ENCODE measurements at places on chromosomes 12 and 14.

DNA sequence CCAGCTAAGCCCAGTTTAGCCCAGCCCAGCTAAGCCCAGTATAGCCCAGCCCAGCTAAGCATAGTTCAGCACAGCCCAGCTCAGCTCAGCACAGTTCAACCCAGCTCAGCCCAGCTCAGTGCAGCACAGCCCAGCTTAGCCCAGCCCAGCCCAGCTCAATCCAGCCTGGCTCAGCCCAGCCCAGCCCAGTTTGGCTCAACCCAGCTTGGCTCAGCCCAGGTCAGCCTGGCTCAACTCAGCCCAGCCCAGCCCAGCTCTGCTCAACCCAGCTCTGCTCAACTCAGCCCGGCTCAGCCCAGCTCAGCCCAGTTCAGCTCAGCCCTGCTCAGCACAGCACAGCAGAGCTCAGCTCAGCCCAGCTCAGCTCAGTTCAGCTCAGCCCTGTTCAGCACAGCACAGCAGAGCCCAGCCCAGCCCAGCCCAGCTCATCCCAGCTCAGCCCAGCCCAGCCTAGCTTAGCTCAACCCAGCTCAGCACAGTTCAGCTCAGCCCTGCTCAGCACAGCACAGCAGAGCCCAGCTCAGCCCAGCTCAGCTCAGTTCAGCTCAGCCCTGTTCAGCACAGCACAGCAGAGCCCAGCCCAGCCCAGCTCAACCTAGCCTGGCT is 330.9 kb downstream of the TMEM121 start:
- DNase-seq, result no peak

- no peak for DNase-seq
These were observed 1.7 kb upstream of the NOS1 start for GRCh38 chr12:117363056-117363662.

DNA sequence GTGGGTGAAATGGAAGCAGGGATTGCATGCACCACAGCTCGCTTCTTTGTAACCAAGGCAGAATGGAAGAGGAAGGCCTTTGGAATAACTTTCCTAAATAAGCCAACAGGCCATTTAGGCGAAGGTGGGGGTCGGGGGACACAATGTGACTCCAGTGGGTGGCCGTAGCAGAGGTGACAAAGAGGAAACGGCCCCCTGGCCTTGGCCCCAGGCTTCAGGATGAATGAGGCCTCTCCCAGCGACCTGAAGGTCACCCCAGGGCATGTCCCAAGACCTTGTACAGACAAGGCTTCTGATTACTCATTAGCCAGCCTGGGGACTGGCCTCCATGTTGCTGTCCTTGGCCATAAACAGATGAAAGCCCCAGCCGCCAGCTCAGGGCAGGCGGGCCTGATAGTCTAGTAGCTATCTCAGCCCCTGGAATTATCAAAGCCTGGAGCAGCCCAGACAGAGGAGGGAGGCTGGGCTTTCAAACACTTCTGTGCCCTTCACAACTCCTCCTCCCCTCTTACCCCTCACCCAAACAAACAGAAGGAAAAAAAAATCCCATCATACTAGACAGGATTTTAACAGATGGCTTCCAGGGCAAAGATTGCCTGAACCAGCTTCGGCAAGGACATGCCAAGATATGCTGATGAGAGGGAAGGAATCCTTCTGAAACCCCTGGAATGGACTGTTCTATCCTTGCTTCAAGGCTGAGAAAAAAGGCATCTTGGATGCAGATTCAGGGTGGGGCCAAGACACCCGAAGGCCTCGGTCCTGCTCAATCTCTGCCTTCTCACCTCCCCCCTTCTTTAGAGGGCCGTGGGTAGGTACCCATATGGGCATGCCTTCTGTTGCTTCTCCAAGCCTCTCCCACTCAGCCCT is 142.3 kb upstream of the PARP11 start:
- DNase-seq, result no peak

DNA sequence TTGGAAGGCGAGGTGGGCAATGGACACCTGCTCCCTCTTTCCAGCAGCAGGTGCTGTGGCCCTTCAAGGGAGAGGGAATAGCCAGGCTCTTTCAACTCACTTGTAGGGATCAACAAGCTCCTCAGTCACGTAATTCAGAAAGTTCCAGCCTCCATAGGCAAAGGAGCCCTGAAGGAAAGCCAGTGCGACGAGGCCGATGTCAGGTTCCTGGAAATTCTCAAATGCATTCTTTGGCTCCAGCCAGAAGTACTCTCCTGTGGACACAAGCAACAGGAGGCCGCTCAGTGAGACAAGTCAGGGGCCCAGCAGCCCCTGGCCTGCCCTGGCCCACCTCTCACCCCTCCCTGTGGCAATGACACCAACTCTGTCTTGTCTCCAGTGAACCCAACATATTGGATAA is 21.3 kb upstream of the CEBPE start:
- no peak for DNase-seq

DNA sequence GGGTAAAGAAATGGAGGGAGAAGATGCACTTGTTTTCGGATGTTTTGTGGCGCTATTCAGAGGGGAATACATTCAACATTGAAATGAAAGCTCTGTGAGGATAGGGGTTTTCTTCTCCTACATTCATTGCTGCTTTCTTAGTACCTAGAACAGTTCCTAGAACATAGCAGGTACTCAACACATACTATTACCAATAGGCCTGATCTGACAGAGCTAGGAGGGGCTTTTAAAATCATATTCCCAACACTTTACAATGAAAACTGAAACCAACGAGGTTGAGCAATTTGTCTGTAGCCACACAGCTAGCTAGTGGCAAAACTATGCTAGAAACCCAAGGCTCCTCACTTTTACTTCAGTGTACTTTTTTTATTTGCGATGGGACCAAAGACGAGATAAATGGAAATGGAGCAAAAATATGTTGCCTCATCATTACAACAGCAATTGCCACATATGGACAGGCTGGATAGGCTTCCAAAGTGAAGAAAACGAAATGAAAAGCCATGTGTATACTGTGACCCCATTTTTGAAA is 23.1 kb upstream of the IL22 start:
- no peak for DNase-seq

Data from keratinocyte (primary cell).